ENCODE measurements at places on chromosomes 1 and 21.

GRCh38 chr1:35243691-35244090 is 24.8 kb upstream of the ZMYM4 start:
- no peak for DNase-seq

GRCh38 chr1:205266611-205267305 is 39.0 kb downstream of the TMCC2 start:
- DNase-seq = no peak

DNA sequence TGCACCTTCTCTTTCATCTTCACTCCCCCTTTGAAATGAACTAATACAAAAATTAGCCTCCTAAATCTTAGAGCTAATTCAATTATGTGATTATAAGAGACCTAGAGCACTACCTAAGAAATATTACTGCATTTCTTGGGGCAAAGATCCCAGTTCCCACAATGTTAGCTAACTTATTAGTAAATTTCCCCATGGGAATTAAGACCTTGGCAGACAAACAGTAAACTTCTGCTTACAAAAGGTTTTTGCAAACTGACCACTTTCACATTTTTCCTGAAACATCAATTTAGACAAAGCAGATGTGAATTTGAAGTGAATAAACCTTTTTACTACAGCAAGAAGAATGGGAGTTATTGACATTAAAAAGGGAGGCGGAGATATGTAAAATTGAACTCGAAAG is 34.6 kb upstream of the LHX8 start:
- no peak for DNase-seq

GRCh38 chr1:204359131-204359473 is 627 bp downstream of the PLEKHA6 start:
- no peak for DNase-seq

DNA sequence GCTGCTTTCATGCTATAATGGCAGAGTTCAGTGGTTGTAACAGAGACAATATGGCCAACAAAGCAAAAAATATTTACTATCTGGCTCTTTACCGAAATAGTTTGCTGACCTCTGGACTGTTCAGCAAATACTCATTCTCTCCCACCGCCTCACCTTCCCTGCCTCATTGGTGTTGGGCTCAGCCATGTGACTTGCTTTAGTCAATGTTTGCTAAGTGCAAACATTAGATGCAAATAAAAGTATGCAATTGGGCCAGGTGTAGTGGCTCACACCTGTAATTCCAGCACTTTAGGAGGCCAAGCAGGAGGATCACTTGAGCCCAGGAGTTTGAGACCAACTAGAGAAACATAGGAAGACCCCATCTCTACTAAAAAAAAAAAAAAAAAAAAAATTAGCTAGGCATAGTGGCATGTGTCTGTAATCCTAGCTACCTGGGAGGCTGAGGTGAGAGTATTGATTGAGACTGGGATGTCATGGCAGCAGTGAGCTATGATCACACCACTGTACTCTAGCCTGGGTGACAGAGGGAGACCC is 55.1 kb downstream of the RPL5 start:
- DNase-seq = no peak

GRCh38 chr1:76554283-76554682 is 313.0 kb upstream of the ST6GALNAC5 start:
- no peak for DNase-seq

- no peak for DNase-seq
Observed at GRCh38 chr1:12179111-12179519, 12.3 kb downstream of the TNFRSF1B start.

- peak; percentile 39 for DNase-seq
Observed at GRCh38 chr1:58162952-58163550, 383.5 kb downstream of the OMA1 start.

GRCh38 chr1:158818975-158819431 is 12.1 kb upstream of the MNDA start:
- no peak for DNase-seq

GRCh38 chr1:112363636-112364035 is 32.4 kb upstream of the CTTNBP2NL start:
- DNase-seq = no peak

DNA sequence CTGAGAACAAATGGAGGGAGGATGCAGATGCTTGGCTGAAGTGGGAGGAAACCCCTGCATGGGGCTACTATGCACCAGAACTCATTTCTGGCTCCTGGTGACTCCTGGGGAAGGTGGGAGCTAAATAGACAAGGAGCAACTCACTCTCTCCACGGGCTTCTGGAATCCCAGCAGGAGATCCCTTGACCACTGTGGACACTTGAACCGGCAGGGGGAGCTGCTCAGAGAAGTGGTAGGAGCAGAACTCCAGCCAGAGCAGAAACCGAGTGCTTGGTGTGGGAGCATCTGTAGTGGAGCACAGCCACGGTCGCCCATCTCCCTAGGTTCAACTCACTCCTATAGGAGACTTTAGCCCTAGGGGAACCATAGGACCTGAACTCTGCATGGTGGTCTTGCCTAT is 205.6 kb upstream of the GJB5 start:
- DNase-seq = peak; percentile 1

DNA sequence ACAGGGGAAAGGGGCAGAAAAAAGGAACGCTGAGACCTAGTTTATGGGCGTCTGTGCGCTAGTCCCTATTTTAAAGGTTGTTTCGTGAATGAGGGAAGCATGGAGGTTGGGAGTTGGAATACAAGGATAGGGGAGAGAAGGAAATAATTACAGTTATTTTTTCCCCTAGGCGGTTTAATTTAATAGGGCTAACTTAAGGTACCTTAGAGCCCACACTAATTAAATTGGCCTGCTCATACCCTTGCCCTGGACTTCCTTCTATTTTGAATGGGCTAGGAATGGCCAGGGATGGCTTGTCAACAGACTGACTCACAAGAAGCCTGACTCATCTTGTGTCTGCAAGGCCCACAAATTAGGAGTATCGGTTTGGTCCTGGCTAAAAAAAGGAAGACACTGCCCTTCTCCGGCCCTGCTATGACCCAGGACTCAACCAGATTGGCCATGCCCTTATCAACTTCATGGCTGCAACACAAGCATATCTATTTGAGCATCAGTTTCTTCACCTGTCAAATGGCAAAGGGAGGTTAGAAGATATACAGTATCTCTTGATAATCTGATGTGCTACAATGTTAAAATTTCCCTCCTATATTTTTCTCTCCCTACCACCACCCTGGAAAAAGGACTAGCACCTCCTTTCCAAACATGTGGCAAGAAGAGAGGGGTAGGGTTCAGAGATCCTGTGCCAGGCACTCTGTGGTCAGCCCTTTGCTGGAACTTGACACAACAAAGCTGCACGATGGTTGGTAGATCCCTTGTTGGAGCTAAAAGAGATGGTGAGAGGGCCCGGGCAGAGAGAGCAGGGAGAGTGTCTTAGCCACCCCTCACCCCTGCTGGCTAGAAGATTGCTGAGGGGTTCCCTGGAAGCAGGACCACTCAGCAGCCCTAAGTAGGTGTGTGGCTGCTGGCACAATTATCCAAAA is 2.2 kb upstream of the SSBP3 start:
- DNase-seq = no peak

DNA sequence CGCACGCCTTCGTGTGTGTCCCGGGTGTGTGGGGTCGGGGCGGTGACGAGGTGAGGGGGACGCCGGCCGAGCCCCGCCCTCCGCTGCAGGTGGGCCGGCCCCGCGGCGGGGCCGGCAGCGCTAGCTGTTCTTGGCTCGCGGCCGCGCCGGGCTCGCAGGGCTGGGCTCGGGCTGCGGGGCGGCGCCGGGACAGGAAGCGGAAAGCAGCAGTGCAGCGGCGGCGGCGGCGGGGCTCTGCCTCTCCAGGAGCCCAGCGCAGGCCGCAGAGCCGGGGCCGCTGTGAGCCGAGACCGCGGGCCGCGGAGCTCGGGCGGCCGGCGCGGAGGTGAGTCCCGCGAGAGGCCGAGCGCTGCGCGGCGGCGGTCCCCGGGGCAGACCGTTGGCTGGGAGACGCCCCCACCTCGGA is at the start of gene VANGL1:
VANGL1 (plus strand) TSS at position 209 of the 406 bp plus-strand sequence. CDS start 9,444 bp downstream, outside the sequence.
- DNase-seq = no peak

DNA sequence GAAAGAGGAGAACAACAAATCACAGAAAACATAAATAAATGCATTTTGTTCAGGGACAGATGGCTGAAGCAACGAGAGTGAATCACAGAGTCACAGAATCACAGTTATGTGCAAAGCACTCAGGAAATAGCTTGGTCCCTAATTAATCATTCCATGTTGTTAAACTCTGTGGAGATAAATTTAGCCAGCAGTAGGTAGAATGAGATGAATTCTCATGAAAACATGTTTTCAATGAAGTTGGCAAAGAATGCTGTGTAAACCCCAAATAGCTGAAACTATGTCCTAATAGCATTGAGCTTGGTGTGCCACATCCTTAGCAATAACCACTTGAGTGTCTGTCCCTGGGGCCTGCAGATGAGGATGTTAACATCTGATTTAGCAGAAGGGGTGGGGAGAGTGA is 20.4 kb downstream of the LEPR start:
- DNase-seq = no peak
